Activated T-helper 1 cell treated with anti-CD3 and anti-CD28 coated beads, Interleukin-12 subunit alpha, Interleukin-12 subunit beta, Interleukin-2, Interleukin-4 antibody, amounts not matched to agents 30 ng/mL and 10 ng/mL and 1 ng/mL, durations not matched to agents 14 hours and 24 hours and 36 hours (primary cell): ENCODE measurements at places on chromosomes 7 and 10. TPM values are rescaled to one million over a fixed set of nuclear protein-coding genes. Genes with fewer than 3 reads are reported as not detected.
A peak's percentile ranks its signal among the peaks of the same experiment; 100 is the strongest.

GRCh38 chr10:52577047-52577446 lies 195.5 kb downstream of the MBL2 start:
- no peak for DNase-seq

- no peak for DNase-seq
These were observed 122.6 kb downstream of the MYL10 start for GRCh38 chr7:101506531-101506930.

- no peak for DNase-seq
These were observed 89.7 kb downstream of the HGF start for GRCh38 chr7:81680120-81680519.

DNA sequence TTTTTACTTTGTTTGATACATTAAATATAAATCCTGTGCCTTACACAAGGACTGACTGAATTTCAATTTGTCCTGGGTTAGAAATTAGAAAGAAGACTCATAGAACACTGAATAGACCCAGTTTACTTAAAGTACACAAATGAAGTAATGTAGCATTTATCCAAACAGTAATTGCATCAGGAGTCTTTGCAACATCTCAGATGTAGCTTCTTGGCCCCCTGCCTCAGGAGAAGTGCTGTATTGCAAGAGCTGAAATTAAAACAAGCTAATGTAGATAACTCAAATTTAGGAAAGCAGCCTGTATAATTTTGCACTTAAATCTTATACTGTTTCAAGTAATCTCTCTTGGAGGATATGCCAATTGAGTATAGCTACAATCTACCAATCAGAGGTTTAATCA lies 54.3 kb upstream of the KCND2 start:
- no peak for DNase-seq

- no peak for DNase-seq
These were observed 24.4 kb upstream of the PITRM1 start for GRCh38 chr10:3196958-3197347.

GRCh38 chr10:9275861-9276260 lies 1221.4 kb downstream of the GATA3 start:
- DNase-seq, result no peak

GRCh38 chr7:83643012-83643411 lies 5.9 kb downstream of the SEMA3E start:
- no peak for DNase-seq

- DNase-seq, result peak; percentile 81
These were observed 2.3 kb downstream of the HKDC1 start for GRCh38 chr10:69222157-69223027.

DNA sequence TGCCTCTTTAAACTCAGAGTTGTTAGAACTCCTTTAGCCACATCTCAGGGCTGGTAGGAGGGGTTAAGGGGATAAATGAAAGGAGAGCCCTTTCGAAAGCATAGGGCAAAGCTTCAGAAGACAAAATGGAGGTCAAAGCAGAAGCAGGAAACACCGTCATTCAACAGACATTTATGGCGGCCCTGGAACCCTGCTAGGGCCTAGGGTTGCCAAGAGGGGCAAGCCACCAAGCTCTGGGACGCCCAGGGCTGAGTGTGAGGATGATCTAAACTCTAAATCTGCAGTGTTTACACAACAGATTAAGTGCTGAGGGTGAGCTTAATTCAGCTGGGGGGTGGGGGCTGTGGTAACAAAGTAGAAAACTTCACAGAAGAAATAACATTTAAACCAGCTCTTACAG lies 79.0 kb upstream of the NFE2L3 start:
- no peak for DNase-seq

DNA sequence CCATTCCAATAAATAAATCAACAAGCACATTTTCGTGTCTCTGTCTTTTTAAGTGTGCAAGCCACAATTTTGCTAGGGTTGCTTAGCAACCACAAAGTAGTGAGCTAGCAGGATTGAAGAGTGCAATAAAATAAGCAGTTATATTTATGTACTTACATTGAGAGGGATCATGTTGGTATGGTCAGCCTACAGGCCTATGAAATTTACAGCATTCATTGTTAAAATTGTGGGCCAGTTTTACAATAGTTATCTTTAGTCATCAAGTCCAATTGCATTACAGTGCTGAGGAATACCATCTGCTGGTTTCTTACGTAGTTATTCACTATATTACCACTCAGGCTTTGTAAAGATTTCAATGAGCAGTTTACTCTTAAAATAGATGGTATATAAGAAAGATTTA lies 192.5 kb upstream of the POT1 start:
- no peak for DNase-seq

DNA sequence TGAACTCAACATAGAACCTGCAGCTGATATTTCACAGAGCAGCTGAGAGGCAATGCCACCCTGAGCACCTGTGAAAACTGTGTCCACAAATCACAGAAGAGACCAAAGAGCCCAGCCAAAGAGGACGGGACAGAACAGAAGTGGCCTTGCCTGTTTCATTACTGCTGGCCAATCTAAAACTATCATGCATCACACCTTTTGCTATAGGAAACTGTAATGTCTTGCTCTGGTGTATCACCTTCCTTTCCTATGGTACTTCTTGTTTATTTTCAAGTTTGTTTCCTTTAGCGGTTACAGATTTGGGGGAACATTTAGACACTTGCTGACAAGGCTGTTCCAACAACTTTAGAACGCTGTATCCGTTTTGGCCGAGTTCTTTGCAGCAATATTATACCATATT lies 80.3 kb downstream of the PIP4K2A start:
- no peak for DNase-seq

- no peak for DNase-seq
These were observed 648.5 kb upstream of the LRRN3 start for GRCh38 chr7:110442381-110442837.

DNA sequence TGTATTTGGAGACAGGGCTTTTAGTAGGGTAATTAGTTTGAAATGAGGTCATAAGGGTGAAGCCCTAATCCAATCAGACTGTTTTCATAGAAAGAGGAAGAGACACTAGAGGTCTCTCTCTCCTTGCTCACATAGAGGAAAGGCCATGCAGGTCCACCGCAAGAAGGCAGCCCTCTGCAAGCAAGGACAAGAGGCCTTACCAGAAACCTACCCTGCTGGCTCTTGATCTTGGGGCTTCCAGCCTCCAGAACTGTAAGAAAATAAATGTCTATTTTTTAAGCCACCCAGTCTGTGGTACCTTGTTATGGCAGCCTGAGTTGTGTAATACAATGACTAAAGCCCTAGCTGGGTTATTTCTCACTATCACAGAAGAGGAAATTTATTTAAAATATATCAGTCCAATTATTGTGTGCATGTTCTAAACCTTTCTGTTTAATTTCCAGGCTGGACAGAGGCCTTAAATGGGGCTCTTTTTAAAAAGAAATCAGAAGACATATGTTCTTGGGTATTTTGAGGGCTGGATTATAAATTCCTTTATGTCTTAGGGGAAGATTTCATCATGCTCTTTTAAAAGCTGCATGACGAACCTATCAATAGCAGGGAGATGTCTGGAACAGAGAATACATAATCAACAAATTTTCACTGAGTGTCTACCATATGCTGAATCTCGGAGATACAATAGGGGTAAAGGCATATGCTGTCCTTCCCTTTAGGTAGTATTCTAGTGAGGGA lies 12.9 kb upstream of the TMEM26 start:
- no peak for DNase-seq

FXYD4 gene
- 0.44 TPM in 1 of 2 replicates, not detected in the other for total RNA-seq

DIP2C gene
- total RNA-seq, result 1.5 and 1.6 TPM in 2 replicates

TUBAL3 gene
- not detected in 2 replicates for total RNA-seq

CTBP2 gene
- 0.13 and 0.39 TPM in 2 replicates for total RNA-seq

HMX3 gene
- total RNA-seq, result not detected in 2 replicates

LIPK gene
- total RNA-seq, result not detected in 2 replicates

CNNM1 gene
- 0.20 and 0.21 TPM in 2 replicates for total RNA-seq

CCSER2 gene
- total RNA-seq, result 52.3 and 53.6 TPM in 2 replicates

PPP1R17 gene
- not detected in 2 replicates for total RNA-seq

TAS2R3 gene
- total RNA-seq, result 0.99 and 1.3 TPM in 2 replicates

EN2 gene
- not detected in 2 replicates for total RNA-seq
